EL (cell line): ENCODE measurements at places on chromosomes 6 and 20.

DNA sequence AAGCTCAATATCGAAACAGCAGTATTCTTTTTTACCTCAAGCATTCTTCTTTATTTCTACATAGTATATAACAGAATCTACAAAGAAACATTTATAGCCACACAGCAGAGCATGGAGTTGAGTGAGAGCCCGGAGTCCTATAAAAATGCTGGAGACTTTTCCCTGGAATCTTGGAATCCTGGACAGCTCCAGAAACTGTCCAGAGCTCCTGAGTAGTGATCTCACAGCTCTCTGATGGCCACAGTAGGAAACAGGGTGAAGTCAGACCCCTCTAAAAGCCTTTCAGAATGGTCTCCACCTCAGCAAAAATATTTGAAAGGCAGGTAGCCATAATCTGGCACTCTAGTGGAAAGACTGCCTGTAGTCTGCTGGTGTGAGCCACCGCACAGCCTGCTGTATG is 149.3 kb upstream of the STXBP5 start:
- DNase-seq: no peak

DNA sequence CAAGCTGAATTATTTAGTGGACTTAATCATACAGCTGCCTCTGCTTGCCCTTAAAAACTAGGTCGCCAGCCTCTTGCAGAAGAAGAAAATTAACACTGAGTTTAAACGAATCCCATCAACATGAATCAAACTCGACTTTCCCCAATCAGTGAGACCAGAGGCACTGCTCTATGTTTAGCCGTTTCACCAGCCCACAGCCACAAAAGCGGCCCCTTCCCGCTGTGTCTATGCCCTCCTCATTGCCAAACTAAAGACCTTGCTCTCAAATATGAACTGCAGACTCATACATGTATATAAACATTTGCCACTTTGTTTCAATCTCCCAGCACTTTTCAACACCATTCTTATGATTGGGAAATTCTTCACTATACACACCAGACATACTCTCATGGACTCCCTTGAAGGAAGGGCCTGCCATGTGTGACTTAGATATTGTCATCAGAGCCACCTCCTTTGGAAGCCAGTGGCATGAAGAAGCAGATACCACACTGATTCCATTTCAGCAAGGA is 105.8 kb upstream of the ADGRF1 start:
- DNase-seq: no peak

- DNase-seq: no peak
Measured at GRCh38 chr6:130574146-130574545, 208.3 kb downstream of the TMEM200A start.

DNA sequence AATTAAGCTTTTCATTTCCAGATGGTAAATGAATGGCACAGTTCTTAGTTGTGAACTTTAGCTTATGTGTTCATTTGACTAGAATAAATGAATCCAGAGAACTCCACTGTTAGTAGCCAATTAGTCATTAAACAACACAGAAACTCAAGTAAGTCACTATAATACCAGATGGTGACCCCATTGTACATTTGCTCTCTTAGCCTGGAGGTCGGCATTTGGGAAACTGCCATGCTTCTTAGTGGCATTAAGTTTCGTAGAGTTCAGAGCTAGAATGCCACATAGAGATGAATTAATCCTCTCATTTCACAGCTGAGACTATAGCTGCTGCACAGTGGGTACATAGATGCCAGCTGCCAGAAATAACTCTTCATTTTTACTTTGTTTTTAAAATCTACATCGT is 10.8 kb upstream of the DTNBP1 start:
- no peak for DNase-seq

- DNase-seq: no peak
Measured at GRCh38 chr6:45947807-45948206, 67.9 kb downstream of the CLIC5 start.

DNA sequence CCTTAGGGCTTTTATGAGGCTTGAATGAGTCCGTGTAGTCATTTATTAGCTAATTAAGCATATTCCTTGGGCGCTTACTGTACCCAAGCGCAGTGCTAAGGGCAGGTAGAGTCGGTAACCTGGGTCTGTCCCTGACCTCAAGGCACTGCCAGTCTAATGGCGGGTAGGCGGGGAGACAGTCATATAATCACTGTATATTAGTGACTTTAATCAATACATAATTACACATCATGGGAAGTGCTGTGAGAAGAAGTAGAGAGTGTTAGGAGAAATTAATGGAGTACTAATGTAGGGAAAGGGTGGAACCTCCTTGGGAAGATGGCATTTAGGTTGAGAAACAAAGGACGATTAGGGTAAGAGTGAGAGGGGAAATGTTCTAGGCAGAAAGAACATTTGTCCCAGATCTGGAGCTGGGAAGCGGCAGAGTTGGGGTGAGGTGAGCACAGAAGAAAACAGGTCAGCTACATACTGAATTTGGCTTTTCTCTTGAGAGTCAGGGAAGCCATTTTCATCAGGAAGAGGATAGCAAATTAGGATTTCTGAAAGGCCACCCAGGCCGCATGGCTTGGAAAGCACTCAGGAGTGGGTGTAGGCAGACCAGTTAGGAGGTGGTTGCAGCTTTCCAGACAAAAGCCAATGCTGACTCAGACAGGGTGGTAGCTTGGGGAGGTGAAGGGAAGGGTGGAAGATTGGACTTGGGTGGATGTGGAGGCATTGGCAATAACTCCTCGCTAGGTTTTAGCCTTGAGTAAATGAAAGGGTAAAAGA is 954 bp upstream of the BLCAP start:
- DNase-seq: no peak

GRCh38 chr20:24651976-24652345 is 182.5 kb downstream of the SYNDIG1 start:
- DNase-seq: no peak

DNA sequence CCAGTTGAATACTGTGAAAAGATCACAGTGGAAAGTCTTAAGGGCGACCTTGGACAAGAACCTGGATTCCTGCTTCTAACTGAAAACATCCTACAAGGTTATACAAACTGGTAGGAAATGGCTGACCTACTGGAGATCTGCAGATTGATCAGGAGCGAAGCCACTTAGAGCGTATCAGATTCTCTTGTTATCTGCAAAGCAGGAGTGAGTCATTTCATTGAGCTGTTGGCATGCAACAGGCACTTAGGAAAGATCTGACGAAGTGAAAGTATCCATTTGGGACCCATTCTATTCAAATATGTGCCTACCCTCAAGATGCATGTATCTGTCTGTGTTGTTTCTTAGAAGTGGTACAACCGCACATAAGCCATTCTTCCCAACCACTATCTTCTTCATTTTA is 131.2 kb upstream of the RIN2 start:
- DNase-seq: peak; percentile 9

DNA sequence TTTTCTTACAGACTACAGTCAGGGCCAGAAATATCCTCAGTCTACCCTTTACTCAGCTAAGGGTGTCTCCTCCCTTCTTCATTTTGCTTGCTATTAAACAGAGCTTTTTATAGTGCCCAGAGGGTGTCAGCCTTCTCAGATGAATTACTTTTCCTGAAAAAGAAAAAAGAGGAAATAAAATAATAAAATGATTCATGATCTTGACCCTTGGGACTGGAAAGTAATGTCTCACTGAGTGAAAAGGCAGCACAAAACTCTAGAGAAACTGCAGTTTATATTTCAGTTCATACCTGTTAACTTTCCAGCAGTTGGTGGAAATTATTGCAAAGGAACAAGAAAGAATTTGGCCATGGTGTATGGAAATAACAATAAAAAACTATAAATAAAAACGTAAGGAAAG is 170.6 kb downstream of the IBTK start:
- peak; percentile 9 for DNase-seq

DNA sequence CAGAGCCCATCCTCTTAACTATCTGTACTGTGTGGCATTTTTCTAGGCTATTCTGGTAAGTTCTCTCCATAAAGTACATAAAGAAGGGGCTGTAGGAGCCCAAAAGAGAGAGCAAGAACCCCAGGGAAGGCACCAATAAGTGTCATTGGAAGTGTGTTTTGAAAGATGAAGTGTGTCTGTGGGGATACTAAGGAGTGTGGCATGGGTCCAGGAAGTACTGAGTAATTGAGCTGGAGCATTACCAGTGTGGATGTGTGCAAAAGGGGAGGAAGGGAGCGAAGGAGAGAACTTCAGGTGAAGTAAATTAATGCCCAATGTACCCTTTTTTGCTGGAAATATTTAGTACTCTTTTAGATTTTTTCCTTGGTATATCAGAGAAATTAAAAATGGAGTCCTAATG is 63.9 kb downstream of the KCNS1 start:
- DNase-seq: peak; percentile 68

DNA sequence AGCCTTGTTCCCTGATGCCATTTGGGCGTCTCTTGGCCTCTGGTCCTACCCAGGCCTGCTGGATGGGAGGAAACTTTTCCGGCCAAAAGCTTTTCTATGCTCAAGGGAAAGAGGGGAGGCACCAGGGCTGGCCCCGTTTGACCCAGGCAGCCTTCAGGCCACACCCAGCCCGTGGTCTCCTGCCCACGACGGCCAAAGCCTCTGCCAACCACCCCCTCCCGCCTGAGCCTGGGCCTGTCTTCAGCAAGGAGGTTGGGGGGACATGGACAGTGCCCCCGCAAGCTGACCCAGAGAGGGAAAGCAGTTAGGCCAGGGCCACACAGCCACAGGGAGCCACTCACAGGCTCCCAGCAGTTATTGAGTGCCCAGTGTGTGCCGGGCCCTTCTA is 49.5 kb downstream of the SRC start:
- no peak for DNase-seq

- DNase-seq: no peak
Measured at GRCh38 chr20:7758406-7758805, 181.9 kb downstream of the HAO1 start.

GRCh38 chr20:39897058-39897457 is 792.0 kb downstream of the MAFB start:
- DNase-seq: peak; percentile 97

DNA sequence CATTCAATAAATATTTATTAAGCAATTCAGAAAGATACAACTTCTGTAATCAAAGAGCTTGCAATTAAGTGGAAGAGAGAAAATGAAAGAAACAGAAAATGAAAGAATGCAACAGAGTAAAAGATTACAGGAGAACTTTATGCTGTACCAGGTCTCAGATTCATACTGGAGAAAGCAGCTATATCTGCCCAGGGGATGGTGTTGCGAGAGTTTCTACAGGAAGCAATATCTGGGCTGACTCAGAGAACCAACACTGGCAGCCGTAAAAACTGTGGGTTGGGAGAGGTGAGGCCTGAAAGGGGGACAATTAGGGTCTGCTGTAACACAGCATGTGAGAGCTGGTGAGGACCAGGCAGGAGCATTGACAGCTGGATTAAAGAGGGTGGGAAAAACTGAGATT is 256.7 kb upstream of the TCF21 start:
- peak; percentile 61 for DNase-seq

GRCh38 chr20:63128367-63128766 is 87.6 kb downstream of the YTHDF1 start:
- DNase-seq: no peak

DNA sequence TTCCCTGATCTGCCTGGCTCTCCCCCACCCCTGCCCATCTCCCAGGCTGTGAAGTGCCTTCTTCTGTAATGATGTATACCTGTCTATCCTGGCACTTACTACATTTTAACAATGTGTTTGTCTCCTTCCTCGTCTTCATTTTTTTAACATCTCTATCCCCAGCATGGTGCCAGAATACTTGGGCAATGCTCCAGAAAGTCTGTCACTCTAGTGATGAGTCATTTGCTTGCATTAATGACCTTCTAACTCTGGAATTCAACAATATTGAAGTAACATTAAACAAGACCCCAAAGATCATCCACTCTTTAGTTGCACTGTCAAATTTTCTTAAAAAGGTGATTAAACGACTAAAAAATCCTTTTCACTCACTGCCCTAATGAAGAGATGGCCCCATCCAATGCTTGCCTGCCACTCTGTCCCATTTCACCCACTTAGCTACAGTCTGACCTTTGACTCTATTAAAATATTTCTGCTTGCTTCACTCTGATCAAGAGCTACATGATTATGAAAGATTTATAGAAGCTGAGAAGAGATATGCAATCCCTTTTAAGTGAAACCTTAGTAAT is 7.7 kb upstream of the KLHL31 start:
- peak; percentile 91 for DNase-seq

GRCh38 chr6:1890071-1890470 is 280.4 kb downstream of the FOXC1 start:
- DNase-seq: peak; percentile 62

- DNase-seq: no peak
Measured at GRCh38 chr6:38593409-38593808, 46.3 kb downstream of the BTBD9 start.

DNA sequence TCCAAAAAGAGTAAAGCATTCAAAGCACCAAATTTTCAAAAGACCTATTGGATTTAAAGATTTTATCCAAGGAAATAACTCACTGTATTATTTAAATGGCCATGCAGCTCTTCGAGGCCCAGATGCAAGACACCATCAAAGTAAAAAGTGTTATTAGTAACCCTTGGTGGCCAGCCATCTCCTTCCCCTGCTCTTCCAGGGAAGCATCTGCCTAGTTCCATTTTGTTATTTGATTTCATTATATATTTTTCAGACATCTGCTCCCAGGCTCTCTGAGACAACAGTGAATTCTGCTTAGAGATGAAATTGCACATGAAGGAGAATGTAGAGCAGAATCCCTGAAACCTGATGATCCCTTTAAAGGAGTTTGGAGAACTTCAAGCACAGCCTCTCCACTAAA is 252.3 kb upstream of the TBX18 start:
- no peak for DNase-seq
